ENCODE measurements at places on chromosomes 7 and 10.

DNA sequence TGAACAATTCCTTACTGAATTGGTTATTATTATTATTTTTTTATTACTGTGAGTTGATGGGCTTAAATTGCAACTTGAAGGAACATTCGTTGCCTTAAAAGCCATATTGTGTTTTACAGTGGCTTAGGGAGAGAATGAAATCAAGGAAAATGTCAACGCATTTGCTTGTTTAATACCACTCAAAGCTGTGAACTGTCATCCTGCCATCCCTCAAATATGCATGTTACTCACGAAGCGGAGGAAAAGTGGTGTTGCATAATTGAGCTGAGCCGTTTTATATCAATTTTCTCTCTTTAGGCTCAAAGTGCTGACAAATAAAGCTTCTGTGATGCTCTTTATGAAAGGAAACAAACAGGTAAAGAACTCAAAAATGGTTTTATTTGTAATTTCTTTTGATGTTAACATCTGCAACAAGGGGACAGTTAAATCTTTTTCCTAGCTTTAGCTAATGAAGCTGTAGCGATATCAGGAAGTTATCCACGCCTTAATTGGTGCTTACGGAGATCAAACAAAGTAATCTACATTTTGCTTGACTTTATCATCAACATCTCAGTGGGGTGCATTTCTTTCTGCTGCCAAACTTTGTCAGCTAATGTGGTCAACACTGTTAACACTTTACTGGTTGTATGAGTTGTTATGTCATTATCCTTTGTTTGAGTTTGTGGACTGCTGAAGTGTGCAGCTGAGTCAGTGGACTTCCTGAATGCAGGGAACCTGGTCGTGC, 33.1 kb downstream of the GLRX3 start:
- no peak for DNase-seq

DNA sequence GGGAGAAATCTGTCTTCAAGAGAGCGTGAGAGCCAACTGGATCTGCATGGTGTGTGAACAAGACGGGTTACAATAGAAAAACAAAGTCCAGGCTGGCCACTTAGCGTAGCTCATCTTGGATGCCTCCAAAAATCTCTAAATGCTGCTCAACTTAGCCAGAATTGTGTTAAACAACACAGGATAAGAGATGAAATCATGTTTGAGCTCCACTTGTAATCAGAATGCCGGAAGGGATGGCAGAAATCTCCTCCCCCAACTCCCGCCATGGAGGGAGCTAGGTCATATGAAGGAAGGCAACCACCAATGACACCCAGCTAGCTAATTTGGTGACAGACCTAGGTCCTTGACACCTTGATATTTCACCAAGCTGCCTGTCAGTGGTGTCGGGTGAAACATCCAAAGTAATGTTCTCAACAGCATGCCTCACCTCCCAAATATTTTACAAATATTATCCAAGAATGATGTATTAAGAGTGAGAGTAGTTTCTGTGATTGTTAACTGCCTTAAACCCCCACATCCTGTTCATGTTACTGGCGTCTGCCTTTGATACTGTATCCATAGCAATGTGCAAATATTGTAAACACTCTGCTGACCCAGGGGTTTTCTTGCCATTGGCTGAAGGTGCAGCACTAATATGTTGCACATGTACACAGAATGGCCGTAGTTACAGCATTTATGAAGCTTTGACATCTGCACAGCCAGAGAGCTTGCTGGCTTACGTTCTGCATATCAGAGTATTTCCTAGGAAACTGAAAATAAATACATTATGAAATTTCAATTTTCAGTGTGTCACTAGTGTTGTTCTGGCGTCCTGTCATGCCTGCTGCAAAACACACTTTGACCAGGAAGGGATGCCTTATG, 25.8 kb downstream of the TMEM254 start:
- DNase-seq = no peak

DNA sequence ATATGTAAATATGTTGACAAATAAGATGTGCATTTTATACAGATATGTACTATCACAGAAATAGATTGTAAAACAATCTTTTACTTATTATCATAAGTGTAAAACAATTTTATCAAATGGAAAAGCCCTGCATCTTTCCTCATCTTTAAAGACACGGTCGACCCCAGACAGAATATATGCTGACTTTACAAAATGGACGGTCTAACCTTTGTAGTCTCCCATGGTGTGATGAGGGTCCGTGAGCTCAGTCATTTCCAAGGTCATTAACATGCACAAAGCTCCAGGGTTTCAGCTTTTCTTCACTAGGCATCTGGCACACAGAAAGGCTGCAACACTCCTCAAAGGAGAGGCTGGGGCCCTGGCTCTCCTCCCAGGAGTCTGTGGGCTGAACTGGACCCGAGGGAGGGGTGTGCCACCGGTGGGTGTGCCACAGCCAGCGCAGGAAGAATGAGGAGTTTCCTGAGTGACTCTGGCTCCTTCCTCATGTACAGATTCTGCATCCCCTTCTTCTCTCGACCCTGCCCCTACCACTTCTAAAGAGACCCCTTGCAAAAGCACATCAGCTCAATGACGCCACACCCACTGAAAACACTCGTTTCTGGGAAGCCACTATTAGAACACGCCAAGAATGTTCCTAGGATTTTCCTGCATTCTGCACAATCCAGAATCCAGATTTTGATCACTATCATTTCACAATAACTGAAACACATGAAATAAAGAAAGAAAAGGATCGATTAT, 26.2 kb upstream of the ABLIM1 start:
- DNase-seq = no peak

DNA sequence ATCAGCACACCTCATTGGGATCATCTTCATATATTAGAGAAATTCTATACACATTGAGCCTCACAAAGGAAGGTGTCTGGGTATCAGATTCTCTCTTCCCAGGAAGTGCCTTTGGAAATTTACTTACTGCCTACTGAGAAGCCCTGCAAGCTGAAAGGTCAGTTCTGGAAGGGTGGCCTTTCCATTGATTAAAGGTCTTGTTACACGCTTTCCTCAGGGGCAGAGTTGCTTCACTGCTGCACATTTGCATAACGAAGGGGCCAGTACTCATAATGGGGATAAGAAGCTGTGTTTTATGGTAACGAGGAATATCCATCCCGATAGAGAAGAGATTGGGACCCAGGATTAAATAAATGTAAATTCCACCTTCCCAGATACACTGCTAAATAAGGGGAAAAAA, 19.4 kb upstream of the IL15RA start:
- no peak for DNase-seq

- no peak for DNase-seq
Measured at GRCh38 chr7:132004529-132004928, 448.1 kb upstream of the PODXL start.

DNA sequence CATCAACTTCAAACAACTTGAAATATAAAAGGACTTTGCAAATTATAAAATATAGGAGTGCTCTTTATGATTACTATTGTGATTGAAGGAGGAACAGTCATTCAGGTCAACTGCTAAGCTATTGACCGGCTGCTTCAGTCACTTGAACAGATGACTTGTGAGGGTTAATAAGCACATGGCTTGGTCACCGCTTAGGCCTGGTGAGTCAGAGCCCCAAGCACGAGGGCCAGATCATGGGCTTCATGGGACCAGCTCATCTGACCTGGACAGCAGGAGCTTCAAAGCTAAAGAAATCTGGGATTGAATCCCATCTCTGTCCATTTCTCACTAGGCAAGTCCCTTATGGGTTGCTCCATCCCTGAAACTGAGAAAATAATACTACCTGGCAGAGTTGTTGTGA, 60.4 kb upstream of the ADO start:
- DNase-seq = no peak

- no peak for DNase-seq
Measured at GRCh38 chr10:80491251-80492102, 37.4 kb downstream of the TSPAN14 start.

DNA sequence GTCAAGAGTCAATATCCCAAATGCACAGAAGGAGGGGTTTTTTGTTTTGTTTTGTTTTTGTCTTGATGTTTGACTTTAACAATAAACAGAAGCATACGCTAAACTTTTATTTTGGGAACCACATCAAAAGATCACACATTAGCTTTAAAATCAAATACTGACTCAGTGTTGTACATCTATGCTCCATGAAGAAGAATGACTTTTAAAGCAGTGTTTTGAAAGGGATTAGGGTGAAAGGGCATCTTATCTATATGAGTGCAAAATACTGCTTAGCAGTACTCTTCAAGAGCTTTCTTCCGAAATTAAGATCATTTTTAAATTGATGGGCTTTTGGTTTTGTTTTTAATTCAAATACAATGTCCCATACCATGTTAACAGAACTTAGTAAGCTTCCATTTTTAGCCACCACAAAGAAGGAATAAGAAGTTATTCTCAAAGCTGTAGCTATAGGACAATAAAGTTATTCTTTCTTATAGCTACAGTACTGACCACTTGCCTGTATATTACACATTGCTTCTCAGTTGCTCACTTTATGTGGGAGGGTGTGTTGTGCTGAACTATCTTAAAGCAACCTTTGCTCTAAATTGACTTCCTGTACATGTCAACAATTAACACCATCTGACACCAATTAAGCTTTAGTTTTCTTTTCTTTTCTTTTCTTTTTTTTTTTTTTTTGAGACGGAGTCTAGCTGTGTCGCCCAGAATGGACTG, 144.3 kb upstream of the KAT6B start:
- DNase-seq = no peak

GRCh38 chr10:72954596-72955554, at the start of gene PLA2G12B:
Gene PLA2G12B (minus strand): TSS chr10:72954806. CDS start chr10:72954685, 121 bp downstream.
- DNase-seq = no peak

- no peak for DNase-seq
Measured at GRCh38 chr10:16182144-16182543, 254.7 kb upstream of the PTER start.

DNA sequence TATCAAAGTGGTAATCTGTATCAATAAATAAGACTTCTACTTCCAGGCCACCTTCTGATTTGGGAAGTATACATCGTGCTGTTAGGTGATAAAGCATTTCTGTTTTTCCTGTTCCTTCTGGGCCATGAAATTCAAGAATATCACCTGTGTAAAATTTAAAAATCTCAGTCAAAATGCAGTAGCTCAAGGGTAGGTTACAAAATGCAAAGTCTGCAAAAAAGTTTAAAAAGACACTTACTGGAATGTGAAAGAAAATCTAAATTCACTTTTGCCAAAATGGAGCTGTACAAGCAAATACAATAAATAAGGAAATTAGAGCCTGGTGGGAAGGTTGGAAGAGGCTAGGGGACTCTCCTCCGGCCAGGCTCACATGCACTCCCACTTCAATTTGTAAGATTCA, 26.7 kb downstream of the XRCC2 start:
- DNase-seq = no peak

DNA sequence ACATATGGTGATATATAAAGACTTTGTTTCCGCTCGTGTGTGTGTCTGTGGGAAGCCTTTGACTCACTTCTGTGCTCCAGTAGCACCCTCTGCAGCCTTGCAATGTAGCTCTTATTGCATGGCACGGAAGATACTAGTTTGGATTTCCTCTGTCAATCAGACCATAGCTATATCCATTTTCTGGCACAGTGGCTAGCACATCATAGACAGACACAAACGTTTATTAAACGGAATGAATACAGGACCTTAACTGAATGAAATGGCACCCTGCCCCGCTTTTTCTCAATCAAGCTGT, 124.0 kb upstream of the PTPN20 start:
- DNase-seq = no peak

DNA sequence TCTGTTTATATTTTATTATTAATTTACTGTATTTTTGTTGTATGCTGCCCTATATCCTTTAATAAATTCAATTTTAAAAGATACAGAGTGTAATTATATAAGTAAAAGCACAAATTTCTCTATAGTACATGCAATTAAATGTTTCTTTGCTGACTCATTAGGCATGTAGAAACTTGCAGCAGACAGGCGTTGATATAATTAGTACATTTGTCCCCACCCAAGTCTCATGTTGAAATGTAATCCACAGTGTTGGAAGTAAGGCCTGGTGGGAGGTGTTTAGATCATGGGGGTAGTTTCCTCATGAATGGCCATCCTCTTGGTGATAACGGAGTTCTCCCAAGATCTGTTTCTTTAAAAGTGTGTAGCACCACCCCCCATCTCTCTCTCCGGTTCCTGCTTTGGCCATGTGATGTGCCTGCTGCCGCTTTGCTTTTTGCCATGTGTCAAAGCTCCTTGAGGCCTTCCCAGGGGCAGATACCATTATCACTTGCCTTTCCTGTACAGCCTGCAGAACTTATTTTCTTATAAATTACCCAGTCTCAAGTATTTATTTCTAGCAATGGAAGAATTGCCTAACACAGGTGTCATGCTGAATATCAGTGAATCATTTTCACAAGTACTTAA, 63.7 kb downstream of the TSPAN12 start:
- no peak for DNase-seq

DNA sequence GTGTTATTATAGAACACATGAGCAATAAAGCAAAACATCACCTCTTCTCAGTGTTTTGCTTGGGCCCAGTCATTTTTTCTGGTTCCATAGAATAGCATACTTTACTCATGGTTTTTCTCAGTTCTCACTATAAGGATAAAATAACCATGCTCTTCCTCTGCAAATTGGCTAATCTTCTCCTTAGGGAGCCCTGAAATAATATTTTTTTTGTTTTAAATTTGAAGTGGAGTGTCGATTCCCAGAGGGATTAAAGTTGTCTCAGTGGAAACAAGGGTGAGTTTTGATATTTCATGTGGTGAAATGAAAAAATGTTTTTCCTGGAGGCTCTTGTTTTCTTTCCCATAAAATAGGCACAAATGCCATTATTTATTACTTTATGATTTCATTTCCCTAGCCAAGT, 127.3 kb downstream of the NOC3L start:
- no peak for DNase-seq

GRCh38 chr7:158186864-158187693, 400.5 kb downstream of the PTPRN2 start:
- DNase-seq = no peak

- DNase-seq = no peak
Measured at GRCh38 chr7:48102530-48102929, 13.5 kb downstream of the UPP1 start.

DNA sequence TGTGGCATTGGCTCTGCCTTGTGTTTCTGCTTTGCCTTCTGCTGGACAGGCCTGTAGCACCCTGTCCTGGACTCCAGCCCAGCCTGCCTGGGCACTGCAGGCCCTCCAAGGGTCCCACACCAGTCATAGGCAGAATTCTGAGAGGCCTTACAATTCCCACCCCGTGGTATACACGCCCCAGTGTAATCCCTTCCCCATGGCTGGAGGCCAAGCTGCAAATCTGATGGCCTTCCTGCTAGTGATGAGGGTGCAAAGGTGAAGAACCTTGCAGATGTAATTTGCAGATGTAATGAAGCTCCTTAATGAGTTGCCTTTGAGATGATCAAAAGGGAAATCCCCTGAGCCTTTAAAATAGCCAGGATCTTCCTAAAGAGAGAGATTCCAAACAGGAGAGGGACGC, 325.1 kb upstream of the ZNF32 start:
- no peak for DNase-seq
